HFFc6 (cell line): ENCODE measurements at places on chromosomes 5 and 9.

GRCh38 chr5:176735383-176736265, 74.7 kb upstream of the UNC5A start:
- DNase-seq, result no peak

DNA sequence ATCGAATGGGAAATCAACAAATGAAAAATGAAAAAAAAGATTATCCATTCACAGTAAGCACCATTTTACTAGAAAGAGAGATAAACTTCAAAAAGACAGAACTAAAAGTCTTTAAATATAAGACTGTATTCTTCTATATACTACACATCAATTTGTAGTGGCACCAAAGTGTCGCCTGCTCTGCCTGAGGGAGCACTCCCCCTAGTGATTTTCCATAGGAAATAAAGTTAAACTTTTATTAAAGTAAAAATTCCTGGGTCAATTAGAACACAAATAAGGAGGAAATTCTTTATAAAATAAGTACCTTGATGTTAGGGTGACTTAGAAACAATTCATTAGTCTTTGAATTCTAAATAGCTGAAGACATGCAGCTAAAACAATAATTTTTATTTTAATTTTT, 9.7 kb downstream of the RAD1 start:
- DNase-seq, result no peak

GRCh38 chr9:73325983-73326382, 174.3 kb downstream of the ANXA1 start:
- DNase-seq, result no peak

- DNase-seq, result no peak
These were observed 48.1 kb downstream of the SPATA31C2 start for GRCh38 chr9:88090151-88090581.

- no peak for DNase-seq
These were observed 7.1 kb upstream of the HAND1 start for GRCh38 chr5:154485096-154485491.
